T-cell (primary cell): ENCODE measurements at places on chromosomes 6 and 20.

DNA sequence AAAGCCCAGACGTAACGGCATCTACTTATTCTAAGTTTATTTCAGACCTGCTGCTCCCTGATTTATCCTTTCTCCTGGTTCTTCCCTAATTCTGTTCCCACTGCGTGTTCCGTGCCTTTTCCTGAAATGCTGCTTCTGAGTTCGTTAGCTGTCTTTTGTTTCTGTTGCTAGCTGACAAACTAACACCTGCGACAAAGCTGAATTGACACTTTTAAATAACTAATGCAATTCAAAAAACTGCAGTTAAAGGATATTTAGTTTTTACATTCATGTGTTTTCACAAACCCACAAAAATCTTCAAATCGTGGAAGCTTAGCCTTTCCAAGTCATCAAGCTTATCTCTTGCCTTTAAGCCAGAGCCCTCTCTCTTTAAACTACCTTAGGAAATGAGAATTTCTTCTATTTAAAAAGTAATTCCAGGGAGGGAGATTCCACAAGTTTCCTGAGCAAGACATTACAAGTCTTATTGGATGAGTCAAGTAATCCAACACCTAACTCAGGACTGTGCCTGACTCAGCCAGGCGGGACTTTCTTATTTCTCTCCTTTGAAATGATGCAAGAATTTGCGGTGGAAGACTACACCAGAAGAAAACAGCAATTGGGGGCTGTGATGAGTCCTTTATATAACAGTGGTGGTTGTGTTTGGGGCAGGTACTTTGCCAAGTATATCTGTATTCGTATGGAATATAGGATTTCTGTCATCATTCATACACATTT lies 6.3 kb downstream of the ADTRP start:
- no peaks in the 10 kb centered on the region for H3K36me3 ChIP-seq
- H3K4me1 ChIP-seq = no peaks in the 10 kb centered on the region
- H3K4me3 ChIP-seq = no peak overlapping the region
- no peak for DNase-seq

DNA sequence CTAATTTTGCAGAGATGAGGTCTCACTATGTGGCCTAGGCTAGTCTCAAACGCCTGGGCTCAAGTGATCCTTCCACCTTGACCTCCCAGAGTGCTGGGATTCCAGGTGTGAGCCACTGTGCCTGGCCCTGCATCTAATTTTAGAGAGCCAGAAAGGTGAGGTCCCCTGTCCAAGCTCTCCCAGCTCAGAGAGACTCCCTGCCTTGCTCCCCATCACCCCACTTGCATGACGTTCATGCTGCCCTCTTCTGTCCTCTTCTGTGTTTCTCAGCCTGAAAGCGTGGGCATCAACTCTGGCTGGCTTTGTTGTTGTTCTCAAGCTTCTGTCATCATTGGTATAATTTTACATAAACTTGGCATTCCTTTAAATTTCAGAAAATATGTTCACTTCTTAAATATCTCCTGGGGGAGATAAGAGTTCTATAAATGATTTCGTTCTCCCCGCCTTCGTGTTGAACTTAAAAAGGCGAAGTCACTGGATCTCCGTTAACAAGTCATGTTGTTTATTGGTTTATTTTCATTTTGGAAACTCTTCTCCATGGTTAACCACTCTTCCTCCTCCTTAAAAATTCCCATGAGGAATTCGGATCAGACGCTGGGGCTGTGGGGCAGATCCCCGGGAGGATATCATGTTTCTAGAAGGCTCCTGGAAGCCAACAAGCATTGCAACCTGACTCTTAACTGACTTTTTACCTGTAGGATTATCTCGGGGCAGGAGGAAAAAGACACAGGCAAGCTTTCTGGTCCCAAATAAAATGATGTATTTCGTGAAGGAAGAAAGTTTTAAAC lies 13.2 kb upstream of the PARD6B start:
- no peaks in the 10 kb centered on the region for H3K36me3 ChIP-seq
- H3K4me3 ChIP-seq = no peak overlapping the region
- H3K27ac ChIP-seq = no peak overlapping the region

DNA sequence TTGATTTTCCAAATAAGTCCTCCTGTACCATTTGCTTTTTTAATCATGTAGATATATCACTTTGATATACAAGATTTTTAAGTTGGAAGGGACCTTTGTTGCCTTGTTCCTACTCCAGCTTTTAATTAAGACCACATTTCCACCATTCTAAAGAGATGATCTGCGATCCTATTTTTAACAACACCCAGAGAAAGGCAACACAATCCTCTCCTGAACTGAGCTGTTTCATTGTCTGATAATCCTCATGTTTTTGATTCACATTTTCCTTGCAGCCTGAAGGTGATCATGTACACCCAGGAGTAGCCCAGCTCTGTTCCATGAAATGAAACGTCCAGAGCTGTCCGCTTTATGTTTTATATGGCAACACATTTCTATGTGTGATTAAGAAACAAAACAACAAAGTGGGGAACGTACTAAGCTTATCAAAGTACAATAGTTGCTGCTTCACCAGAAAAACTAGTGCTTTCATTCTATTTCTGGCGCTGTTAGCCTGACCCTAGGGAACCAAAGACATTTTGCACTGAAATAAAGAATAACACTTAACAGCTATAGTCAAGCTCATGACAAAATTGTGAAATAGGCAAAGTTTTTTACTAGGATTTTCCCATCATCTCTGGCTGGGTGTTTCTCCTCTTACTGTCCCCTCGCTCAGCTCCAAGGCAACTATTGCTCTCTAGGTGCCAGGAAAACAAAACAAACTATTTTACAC lies 22.6 kb upstream of the TRAF3IP2 start:
- no peak overlapping the region for H3K4me3 ChIP-seq
- DNase-seq = no peak
- H3K36me3 ChIP-seq = no peaks in the 10 kb centered on the region
- no peaks in the 10 kb centered on the region for H3K27me3 ChIP-seq
- H3K4me1 ChIP-seq = no peaks in the 10 kb centered on the region
- no peak overlapping the region for H3K27ac ChIP-seq

DNA sequence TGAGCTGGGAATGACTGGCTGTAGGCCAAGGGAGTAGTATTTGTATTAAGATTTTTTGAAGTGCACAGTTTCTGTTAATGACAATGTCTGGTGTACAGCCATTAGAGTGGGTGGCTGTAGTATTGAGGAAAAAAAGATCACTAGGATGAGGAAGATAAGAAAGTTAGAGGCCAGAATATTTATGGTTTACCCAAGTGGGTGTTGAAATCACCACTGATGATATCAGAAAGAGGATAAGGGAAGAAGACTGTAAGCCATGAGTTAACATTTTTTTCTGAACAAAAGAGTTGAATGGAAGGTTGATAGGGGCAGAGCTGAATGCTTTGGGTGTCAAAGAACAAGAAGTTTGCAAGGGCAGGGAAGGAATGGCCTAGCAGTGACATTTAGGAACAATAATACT lies 104.7 kb downstream of the PRDM13 start:
- DNase-seq = no peak
- H3K4me3 ChIP-seq = no peak overlapping the region
- H3K27me3 ChIP-seq = no peaks in the 10 kb centered on the region
- no peaks in the 10 kb centered on the region for H3K4me1 ChIP-seq
- no peaks in the 10 kb centered on the region for H3K36me3 ChIP-seq

- DNase-seq = no peak
- no peak overlapping the region for H3K4me3 ChIP-seq
- no peak overlapping the region for H3K27ac ChIP-seq
These were observed 196.1 kb upstream of the QKI start for GRCh38 chr6:163218361-163218894.

GRCh38 chr6:84691978-84692623 lies 72.3 kb downstream of the TBX18 start:
- H3K36me3 ChIP-seq = no peaks in the 10 kb centered on the region
- no peak overlapping the region for H3K27ac ChIP-seq
- H3K27me3 ChIP-seq = no peaks in the 10 kb centered on the region
- DNase-seq = no peak
- no peak overlapping the region for H3K4me3 ChIP-seq

DNA sequence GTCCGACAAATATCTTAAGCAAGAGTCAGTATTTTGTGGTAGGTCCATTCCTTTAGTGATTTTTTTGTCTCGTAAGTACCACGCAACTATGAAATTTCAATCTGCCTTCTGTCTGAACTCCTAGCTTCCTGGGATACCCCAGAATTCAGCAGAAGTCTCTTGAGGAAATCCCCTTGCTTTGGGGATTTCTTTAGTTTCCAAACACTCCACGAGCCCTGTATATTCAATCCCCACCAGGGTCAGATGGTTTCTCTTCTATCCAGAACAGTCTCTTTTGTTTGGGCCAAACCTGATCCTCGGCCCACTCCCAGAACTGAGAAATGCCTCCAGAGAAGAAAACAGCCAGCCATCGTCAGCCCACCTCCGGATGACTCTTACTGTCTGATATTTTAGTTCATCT lies 113.0 kb downstream of the CHD6 start:
- no peak overlapping the region for H3K27ac ChIP-seq
- no peaks in the 10 kb centered on the region for H3K27me3 ChIP-seq
- H3K36me3 ChIP-seq = peaks cover 37% of the 10 kb centered on the region

DNA sequence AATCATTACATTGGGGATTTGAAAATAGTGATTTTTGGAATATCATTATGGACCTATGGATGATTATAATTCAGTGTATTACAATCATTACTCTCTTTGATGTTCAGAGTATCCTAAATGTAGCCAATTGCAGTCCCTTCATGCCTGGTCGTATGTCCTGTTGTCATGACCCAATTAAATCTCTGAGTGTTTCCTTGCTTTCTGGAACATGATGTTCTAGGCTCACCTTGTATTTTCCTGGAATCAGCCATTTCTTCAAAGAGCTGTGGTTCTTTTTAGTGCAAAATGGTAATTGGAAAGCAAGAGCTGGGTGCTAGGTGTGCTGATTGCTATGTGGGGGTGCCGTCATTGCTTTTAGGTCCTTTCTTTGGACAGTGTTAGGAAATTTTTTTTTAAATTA lies 100.7 kb upstream of the RNF24 start:
- DNase-seq = no peak
- no peak overlapping the region for H3K27ac ChIP-seq

DNA sequence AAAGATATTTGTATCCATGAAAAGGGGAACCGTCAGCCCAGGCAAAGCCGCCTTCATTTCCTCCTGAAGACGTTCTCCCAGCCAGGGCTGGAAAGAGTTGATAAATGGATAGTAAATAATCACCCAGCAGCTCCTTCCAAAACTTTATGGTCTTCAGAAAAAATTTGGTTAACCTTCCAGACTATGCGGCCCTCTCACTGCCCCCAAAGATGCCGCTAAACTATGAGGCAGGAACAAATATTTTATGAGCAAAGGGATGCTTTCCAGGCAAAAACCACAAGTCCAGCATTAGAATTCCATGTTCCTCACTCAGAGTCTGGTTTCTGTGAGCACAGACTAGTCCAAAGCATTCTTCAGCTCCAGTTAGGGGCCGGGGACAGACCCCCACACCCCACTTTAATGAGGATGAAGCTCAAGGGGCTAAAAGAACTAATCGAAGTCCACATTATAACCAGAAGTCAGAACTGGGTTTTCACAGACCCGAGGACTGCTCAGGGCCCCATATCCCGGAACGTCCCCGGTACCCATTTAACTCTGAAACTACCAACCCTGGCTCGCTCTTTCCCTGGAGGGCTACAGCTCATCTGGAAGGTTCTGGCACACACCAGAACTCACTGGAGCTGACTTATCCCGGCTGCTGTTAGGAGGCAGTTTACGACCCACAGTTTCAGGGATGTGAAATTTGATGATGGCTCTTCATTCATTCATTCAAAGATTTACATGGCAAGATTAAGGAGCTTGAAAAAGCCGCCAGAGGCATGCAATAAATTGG lies 29.4 kb downstream of the BMP7 start:
- H3K27me3 ChIP-seq = no peaks in the 10 kb centered on the region
- no peaks in the 10 kb centered on the region for H3K4me1 ChIP-seq
- no peak overlapping the region for H3K27ac ChIP-seq
- no peak overlapping the region for H3K4me3 ChIP-seq
- no peaks in the 10 kb centered on the region for H3K36me3 ChIP-seq

DNA sequence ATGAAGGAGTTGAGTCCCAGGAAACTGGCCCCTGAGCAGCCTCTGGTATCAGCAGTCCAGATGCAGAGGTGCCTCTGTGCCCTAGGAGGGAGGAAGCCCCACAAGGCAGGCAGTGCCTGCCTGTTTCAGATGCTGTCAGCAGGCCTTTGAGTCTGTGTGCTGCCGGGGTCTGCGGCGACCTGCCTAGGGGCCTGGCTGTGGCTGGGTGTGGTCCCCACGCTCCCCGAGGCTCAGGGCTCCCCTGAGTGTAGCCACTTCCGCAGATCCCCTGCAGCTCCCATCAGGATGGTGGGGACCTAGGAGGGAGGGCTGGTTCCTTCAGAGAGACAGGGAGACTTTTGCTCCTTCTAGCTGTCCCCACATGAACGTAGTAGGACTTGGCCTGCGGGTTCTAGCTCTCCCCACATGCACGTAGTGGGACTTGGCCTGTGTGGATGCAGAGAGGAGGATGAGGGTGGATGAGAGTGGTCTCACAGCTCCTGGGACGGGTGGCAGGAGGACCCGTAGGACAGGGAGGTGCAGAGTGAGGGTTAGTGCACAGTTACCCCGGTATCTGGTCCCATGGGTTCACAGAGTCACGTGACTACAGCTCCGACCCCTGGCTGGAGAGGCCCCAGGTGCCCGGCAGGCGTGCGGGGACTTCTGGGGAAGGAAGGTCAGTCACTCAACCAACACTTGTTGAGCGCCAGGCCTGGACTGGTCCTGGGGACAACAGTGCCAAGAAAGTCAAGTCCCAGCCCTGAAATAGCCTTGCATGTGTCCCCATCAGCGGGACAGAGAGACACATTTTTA lies 41.0 kb downstream of the CDH4 start:
- H3K27me3 ChIP-seq = peaks cover 13% of the 10 kb centered on the region
- no peak overlapping the region for H3K27ac ChIP-seq
- H3K4me3 ChIP-seq = no peak overlapping the region

- H3K27ac ChIP-seq = no peak overlapping the region
- no peaks in the 10 kb centered on the region for H3K4me1 ChIP-seq
- no peaks in the 10 kb centered on the region for H3K36me3 ChIP-seq
These were observed 493.3 kb upstream of the MARCKS start for GRCh38 chr6:113363866-113364265.

GRCh38 chr6:33272275-33273128 lies 627 bp downstream of the RPS18 start:
- H3K27me3 ChIP-seq = no peaks in the 10 kb centered on the region
- peaks cover 64% of the 10 kb centered on the region for H3K4me1 ChIP-seq
- peaks cover 6% of the 10 kb centered on the region for H3K36me3 ChIP-seq
- H3K4me3 ChIP-seq = peak overlapping the region; percentile 70

DNA sequence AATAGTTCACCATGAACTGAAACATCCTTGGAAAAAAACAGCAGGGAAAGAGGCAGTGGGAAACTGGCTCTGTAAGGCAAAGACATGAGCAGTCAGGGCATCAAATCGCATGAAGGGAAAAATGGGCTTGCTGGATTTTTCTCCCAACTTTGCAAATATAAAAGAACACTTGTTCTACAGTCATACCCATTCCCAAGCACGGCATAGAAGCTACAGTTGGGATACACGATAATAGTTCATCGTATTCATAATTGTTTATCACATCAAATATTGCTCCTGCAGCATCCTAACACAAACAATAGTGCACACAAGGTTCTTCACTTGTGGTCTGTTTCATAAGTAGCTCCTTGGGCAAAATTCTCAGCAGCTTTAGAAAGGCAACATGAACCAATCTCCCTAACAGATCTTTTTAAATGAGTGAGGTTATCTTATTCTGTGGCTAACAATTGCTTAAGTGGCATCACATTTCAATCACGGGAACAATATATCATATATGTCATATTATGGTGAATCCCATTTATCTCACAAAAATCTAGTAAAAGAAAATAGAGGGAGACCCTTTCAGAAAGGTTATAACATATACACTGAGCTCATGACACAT lies 243.9 kb downstream of the PKHD1 start:
- peaks cover 6% of the 10 kb centered on the region for H3K27me3 ChIP-seq
- no peaks in the 10 kb centered on the region for H3K36me3 ChIP-seq
- DNase-seq = no peak

GRCh38 chr6:118578617-118579016 lies 30.5 kb downstream of the PLN start:
- no peaks in the 10 kb centered on the region for H3K27me3 ChIP-seq
- H3K27ac ChIP-seq = no peak overlapping the region
- H3K36me3 ChIP-seq = peaks cover 4% of the 10 kb centered on the region
- H3K4me1 ChIP-seq = no peaks in the 10 kb centered on the region
- no peak overlapping the region for H3K4me3 ChIP-seq
